ENCODE measurements at places on chromosomes 7 and 10.

DNA sequence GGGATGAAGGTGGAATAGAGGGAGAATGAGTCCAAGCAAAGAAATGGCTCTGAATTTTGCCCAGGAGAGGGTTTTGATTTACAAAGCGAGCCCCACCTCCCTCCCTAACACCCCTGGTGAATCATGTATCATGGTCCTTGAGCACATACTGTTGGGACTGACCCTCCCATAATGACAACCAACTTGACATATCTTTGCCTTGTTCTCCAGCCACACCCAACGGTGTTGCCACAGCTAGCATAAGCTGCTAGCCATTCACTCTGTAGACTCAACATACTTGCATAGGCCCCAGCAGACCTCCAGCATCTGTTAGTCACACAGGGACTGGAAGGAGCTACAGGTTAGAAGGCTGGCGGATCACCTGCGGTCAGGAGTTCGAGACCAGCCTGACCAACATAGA lies 538.5 kb downstream of the KCNMA1 start:
- DNase-seq, result no peak

- no peak for DNase-seq
These were observed 82.6 kb upstream of the ELMO1 start for GRCh38 chr7:37531225-37531624.

DNA sequence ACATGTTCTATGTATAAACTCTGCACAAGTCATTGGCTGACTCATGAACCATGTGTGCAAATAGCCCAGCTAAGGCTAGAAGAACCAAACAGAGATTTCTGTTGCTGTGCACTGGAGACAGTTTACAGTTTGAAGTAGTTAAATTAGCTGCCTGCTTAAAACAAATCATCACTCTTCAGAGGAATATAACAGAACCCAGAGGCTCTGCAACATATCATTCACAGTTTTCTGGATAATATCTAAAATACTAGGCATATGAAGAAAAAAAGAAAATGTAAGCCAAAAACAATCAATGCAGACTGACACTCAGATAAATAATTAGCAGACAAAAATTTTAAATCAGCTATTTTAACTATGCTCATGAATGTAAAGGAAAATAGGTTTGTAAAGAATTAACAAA lies 23.6 kb upstream of the FAM204A start:
- DNase-seq, result no peak

DNA sequence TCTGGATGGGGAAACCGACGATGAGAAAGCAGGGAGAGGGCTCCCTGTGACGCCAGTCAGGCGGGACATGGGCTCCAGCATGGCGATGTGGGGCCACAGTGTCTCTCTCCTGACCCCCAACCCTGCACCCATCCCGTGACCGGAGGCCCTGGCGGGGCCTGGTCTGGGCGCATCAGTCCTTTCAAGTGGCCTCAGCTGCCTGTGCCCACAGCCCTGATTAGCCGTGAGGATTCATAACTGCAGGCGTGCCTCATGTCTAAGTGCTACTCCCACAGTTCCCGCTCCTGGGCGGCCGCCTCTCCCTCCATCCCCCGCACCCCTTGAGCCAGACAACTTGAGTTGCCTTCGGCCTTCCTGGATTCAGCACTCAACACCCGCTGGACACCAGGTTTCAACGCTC lies 240.8 kb downstream of the ELFN1 start:
- no peak for DNase-seq

GRCh38 chr7:4484545-4484944 lies 197.6 kb upstream of the FOXK1 start:
- no peak for DNase-seq

DNA sequence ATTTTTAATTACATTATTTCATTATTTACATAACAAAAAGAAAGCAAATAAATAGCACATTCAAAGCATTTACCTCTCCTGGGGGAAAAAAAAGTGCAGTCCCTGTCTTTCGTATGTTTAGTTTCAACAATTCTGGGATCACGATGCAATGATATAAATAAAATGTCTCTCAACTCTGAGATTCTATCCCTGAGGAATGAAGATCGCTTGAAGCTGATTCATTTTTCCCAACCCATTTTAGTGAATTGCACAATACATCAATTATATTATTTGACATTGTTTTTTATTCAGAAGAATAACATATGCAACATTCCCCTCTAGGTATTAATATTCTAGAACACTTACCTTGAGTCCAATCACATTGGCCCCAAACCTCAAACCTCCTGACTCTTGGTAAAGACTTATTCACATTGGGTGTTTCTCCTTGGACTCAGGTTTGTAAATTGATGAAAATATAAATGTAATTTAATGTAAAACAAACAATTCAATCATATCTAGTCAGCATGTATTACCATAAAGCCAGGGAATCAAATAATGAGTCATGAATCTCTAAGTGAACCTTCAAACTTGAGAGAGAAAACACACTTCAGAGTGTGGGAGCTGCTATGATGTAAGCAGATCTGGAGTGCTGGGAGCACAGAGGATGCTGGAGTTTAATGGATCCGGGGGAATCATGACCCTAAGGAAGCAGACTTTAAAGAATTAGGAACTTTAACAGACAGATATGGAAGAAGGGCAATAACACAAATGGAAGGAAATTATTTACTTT lies 5.3 kb upstream of the SCIN start:
- DNase-seq, result no peak

DNA sequence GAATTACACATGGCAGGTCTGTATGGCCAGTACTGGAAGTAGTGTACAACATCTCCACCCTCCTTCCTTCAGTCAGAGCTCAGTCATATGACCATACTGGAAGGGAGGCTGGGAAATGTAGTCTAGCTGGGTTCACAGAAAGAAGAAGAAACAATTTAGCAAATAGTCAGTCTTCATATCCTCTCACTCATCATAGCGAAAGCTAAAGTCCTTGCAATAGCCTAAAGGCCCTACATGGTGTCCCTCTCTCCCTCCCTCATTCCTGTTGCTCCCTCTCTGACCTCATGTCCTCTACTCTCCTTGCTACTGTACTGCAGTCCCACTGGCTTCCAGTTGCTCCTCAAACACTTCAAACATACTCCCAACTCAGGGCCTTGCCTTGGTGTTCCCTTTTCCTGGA lies 4.3 kb upstream of the CALU start:
- DNase-seq, result no peak

- no peak for DNase-seq
These were observed 163.1 kb downstream of the CAMK1D start for GRCh38 chr10:12512332-12513002.

DNA sequence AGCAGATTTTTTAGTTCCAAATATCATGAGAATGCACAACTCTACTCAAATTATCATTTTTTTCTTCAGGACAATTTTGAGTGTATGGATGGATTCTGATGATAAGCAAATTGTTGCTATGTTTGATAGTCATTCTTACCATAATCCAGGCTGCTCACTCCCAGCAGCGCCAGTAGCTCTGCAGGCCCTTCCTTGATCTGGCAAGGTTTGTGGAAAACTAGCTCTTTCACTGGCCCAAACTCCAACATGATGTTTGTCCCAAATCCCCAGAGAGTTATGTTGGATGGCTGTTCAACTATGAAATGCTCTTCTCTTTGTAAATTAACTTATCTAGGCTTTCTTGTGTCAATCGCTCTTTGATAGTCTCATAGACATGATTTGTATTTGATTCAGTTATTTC lies 933.7 kb downstream of the DNAJB9 start:
- DNase-seq, result no peak

DNA sequence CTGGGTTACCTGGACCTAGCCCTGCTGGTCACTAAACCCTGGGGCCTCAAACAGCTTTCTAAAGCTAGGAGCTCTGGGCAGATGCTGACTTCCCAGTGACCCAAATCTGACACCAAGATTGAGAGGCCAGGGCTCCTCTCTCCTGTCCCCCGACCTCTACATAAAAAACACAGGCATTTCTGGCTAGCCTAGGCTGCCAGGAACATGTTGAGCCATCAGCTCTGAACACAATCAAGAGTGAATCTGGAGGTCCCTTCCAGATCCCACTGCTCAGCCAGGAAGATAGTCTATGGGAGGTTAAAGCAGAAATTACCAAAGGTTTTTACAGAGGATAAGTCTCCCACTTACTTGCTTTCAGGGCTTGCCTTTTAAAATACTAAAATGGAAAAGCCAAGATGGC lies 22.1 kb upstream of the PDE1C start:
- no peak for DNase-seq

DNA sequence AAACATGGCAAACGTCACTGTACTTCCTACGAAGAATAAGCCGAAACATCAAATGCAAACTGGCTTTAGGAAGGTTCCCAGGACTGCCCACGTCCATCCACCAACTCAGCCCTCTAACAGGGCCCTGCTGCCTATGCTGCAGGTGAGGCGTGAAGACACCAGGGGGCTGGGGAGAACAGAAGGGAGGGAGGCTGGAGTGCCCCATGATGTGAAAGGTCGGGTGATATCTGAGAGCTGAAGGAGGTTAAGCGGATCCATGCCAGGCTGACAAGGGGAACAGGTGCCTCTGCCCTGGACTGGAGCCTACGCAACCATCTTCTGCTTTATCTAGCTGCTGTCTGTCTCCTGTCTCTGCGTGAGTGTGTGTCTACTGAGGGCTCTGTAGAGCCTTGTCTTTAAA lies 40.2 kb upstream of the ATP6V0A4 start:
- DNase-seq, result no peak

DNA sequence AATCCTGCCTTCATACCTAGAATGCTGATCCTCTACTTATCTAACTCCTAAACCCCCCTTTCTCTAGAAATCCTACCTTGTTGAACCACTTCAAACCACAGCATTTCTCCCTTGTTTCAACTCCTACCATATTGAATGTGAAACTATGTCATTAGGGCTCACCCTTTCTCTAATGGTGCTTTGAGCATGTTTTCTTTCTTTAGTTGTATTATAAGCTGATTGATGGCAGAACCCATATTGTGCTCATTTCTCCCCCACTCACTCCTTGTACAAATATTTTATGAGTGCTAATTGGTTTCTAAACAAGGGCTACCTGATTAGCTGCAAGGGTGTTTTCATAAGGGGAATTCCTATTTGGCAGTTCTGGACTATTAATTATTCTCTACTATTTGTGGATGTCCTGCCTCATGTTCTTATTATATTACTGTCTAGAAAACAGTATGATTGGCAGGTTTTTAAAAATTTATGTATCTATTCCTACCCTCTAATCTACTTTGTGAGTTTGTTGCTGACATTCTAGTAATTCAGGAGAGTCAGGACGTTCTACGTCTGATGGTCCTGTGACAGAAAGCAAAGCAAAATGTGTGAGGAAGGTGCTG lies 765.8 kb downstream of the KCNMA1 start:
- no peak for DNase-seq

- DNase-seq, result no peak
These were observed 1152.2 kb downstream of the XPNPEP1 start for GRCh38 chr10:108771106-108771505.

DNA sequence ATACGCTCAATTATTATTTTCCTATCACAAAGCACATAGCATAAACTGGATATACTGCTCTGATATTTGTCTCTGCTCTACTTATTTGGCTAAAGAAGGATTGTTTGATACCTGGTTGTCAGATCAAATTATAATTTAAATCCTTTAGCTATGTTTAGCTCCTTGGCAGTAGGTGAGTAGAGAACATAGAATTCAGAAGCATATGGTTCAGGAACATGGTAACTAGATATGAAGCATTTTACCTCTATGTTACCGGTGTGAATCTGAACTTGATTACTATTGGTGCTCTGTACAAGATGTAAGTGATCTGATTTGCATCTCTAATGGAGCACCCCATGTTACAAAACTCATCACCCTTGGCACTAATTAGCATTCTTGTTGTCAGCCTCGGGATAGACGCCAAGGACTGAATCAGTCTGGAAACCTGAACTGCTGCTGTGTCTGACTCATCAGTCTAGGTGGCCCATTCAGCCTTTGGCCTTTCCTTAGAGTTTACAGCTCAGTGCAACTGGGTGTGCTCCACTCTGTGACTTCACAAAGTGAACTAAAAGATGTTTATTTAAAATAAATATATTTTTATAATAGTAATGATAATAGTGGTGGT lies 12.3 kb upstream of the MYPN start:
- DNase-seq, result no peak

DNA sequence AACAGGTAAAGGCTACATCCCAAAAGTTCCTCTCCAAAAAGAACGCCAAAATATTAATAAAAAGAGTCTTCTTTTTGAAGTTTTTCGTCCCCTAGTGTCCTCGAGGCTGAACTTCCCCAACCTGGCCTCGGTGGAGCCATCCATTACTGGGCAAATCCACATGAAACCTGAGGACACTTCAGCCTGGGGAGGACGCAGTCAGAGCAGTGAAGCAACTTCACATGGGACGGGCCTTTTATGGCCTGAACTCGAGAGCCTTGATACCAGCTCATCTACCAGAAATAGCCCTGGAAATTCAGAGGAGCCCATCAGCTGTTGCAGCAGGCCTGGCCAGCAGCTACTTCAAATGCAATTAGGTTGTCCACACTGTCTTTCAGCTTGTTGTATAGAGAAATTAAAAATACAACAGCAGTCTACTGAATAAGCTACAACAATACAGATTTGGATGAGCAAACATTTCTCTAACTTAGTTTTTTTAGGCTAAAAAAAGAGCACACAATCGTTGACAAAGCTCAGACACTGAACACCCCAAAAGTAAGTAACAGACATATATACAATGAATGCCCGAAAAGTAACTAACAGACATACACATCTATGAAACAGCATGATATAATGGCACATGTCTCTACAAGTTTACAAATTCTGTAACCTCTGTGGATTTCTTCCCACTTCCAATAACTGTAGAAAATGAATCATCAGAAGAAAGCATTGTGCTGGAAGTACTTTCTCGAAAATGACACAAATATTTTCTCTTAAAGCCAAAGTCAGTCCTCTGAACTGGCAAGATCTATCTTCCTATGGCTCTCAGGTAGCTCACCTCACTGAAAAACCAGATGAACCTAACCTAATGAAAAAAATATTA lies at the start of gene SVIL:
TSS of gene SVIL (minus strand) at position 208 of the 862 bp plus-strand sequence. CDS start 79,913 bp downstream, outside the sequence.
- DNase-seq, result no peak

GRCh38 chr7:23533238-23533604 lies 1.4 kb upstream of the TRA2A start:
- DNase-seq, result no peak

GRCh38 chr10:14812271-14812670 lies 25.6 kb downstream of the CDNF start:
- no peak for DNase-seq

GRCh38 chr10:42475168-42476098 lies 162.9 kb downstream of the ZNF33B start:
- no peak for DNase-seq

GRCh38 chr10:117552156-117552631 lies 9.6 kb downstream of the EMX2 start:
- DNase-seq, result no peak

GRCh38 chr10:36725581-36726520 lies 399.5 kb upstream of the ANKRD30A start:
- no peak for DNase-seq

All from T follicular helper cell (primary cell).